NCI-H1105 (cell line): ENCODE measurements at places on chromosomes 7 and 10.

- DNase-seq = no peak
Measured at GRCh38 chr7:98341106-98341505, 59.6 kb downstream of the BRI3 start.

DNA sequence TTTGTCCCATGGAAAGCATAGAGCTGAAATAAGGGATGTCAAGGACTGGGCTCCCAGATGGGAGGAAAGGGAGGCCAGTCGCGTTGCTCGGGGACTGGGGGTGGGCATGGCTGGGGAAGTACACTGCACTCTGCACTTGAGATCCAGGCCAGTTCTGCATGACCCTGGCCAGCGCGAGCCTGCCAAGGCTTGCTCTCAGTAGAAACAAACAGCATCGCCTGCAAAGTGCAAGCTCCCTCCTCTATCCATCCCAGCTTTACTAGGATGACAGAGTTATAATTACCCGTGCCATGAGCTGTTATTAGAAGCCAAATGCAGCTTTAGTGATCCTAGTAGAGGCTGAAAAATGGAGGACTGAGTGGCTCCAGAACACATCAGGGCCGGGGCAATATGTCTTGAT lies 43.9 kb upstream of the PDCD4 start:
- no peak for DNase-seq

GRCh38 chr10:11163780-11164550 lies 146.3 kb downstream of the CELF2 start:
- DNase-seq = no peak

- no peak for DNase-seq
Measured at GRCh38 chr7:148905093-148905666, 21.1 kb upstream of the EZH2 start.

DNA sequence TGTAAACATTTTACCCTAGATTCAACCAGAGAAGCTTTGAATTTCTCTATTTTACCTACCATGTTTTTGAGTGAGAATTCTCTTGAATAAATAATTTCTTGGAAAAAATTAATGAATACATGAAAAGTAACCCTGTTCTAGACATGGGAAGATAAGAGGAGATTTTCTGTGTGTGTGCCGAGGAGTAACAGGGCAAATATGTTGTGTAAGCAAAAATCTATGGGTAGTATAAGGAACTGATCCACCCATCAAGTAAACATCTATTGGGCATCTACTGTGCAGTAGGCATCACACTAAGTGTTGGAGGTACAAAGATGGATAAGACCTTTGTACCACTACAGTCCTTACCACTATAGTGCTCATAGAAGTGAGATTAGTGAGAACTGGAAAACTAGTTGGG lies 8.2 kb upstream of the NXPH1 start:
- DNase-seq = no peak

GRCh38 chr10:15486404-15486803 lies 115.3 kb upstream of the FAM171A1 start:
- DNase-seq = no peak

- peak; percentile 90 for DNase-seq
Measured at GRCh38 chr7:118214051-118214832, 10.3 kb upstream of the ANKRD7 start.

DNA sequence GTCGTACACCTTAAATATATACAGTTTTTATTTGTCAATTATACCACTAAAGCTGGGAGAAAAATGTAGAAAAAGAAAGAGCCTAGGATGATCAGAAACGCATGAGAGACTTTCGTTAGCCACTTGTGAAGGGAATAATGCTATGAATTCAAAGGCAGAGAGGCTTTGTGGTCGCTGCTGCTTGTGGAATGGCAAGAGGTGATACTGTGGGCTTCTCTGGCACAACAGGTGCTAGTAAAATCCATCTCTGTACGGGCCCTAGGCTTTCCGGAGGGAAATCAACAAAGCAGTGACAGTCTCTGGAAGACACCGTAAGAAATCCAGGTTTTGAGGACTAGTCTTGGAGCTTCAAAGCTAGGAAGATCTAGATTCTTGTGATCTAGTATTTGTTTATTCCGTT lies 52.6 kb downstream of the LRRC72 start:
- no peak for DNase-seq

DNA sequence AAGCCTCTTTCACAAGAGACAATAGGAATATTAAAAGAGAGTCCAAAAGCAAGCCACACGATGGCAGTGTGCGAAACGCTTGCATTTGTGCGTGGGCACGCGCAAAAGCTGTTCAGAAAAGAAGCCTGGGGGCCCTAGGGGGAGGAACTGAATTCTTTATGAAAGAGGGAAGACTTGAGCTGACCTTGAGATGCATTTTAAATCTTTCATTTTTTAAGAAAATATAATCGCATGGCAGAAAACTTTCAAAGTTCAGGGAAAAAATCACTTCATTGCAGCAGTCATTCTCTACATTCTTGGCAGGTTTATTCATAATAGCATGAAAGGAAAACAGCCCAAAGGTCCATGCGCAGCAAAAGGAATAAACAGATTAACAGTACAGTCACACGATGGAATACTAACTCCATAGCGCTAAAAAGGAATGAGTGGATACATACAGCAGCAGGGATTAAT lies 206.5 kb upstream of the PRKCQ start:
- DNase-seq = no peak

DNA sequence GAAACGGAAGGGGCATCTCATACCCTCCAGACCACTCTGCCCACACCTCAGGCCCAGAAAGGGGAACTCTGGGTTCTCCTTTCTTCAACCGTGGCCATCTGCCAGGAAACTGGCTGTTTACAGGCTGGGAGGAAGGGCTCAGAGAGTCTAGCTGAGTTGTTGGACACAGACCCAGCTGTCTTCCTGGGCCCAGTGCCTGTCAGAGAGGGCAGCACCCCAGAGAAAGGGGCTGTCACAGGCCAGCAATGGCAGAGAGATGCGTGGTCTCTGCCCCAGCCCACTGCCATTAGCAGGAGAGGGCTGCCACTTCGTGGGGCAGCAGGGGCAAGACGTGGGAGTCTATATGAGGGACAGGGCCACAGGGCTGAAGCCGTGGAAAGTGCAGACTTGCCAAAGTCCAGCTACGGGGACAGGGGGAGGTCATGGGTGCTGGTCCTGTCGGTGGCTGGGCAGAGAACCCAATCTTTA lies 11.0 kb downstream of the GRID1 start:
- no peak for DNase-seq

- no peak for DNase-seq
Measured at GRCh38 chr10:118504044-118504443, 91.4 kb downstream of the PRLHR start.

- no peak for DNase-seq
Measured at GRCh38 chr7:45435131-45435530, 139.0 kb upstream of the ADCY1 start.

DNA sequence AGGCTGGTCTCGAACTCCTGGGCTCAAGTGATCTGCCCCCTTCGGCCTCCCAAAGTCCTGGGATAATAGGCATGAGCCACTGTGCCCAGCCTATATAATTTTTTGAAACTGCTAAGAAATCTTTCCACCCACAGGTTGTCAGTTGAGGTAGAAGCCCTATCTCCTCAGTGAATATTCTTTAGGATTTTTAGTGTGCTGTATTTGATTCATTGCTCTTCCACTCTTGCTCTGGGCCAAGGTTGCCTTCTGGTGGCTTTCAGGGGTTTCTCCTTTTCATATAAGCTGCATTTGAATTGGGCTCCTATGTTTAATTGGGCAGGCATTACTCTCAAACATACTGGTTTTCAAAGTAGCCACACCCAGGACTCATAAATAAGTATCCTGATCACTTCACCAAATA lies 931.2 kb downstream of the GATA3 start:
- DNase-seq = no peak

GRCh38 chr10:92440578-92440977 lies 133.3 kb downstream of the IDE start:
- DNase-seq = no peak

DNA sequence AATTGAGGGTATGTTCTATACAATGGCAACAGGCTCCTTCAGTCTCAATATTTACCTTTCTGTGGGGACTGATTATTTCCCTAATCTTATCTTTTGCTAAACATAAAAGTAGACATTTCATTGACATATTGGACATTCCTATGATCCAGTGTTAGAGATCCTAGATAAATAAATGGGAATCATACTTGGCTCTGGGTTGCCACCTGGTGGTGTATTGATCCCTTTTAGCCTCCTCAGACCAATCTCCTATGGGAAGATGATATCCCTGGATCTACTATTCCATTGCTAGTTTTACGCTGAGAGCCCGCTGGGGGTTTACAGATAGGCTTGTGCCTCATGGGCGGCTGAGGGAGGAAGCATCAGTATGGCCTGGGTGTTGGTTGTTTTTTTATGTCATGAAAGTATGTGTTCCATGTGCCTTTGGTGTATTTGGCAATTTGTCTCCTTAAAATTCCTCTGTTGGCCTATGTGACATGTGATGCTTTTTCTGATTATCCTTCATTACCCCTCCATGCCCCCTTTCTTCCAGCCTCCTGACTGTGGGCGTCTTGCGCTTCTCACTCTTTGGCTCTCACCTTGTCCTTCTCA lies 18.8 kb downstream of the CELF2 start:
- DNase-seq = no peak

DNA sequence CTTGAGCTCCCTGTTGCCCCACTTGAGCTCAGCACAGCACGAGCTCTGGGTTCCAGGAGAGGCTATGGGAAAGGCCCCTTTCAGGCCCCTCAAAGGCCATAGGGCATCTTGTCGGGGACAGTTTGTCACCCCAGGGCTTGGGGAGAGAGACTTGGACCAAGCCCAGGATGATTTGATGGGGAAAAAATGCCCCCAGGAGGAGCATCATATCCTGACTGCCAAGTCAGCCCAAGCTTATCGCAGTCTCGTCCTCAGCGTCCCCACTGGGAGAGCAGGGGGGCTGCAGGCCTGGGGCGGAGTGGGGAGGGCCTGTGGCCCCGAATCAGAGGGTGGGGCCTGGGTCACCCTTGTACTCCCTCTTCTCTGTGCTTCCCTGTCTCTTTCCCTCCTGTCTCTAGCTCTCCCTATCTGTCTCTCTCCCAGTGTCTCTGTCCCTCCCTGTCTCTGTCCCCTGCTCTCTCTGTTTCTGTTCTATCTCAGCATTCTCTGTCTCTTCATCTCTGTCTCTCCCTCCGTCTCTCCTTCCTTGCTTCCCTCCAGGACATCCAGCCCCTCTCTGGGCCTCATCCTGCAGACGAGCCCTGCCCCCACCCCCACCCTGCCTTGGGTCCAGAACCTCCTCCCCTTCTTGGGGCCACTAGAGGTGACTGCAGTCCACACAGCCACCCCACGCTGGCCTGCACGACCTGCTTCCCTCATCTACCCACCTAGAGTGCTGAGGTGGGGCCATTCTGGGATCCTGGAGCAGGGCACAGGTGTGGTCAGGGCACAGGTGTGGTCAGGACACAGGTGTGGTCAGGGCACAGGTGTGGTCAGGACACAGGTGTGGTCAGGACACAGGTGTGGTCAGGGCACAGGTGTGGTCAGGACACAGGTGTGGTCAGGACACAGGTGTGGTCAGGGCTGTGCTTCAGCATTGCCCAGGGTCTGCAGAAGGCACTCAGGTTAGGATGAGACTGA lies 17.3 kb upstream of the GRIFIN start:
- DNase-seq = no peak
